Immature natural killer cell (primary cell): ENCODE measurements at places on chromosomes 2 and 18. TPM values are rescaled to one million over a fixed set of nuclear protein-coding genes. Genes with fewer than 3 reads are reported as not detected.

DNA sequence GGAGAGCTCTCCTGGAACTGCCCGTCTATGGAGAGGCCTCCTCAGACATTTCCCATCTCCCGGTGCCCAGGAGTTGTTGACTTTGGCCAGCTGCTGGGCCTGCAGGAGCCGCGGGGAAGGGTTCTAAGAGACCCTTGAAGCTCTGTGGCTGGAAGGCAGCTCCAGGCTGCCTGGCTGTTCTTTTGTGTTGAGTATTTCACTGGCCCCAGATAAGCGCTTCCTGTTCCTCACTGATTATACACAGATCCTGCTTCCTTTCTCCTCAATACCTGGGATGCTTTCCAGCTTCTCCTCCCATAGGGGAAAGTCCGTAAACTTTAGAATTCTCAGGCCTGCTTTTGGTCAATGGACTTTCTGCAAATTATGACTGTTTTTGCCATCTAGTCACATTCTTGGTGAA lies 57.8 kb downstream of the TGOLN2 start:
- no peaks in the 10 kb centered on the region for H3K36me3 ChIP-seq
- no peak for DNase-seq
- no peaks in the 10 kb centered on the region for H3K4me1 ChIP-seq

DNA sequence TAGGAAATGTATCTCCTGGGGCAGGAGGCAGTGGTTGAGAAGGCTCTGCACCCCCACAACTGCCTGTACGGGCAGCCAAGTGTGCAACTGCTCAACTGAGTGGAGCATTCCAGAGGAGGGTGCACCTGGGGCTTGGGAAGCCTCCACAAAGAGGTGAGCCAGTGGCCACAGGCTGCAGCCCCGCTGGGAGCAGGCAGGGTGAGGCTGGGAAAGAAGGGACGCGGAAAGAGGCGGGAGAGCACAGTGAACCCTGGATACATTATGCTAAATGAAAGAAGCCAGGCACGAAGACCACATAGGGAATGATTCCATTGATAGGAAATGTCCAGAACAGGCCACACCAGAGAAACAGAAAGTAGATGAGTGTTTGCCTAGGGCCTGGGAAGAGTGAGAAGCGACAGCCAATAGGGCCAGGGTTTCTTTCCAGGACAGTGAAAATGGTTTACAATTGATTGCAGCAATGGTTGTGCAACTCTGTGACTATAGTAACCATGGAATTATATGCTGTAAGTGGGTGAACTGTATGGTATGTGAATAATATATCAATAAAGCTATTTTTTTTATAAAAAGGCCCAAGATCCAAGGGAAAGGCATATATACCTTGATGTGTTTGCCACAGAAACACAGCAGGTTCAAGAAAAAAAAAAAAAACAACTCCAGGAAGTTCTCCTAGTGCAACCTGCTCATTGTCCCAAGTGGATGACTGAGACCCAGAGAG lies 82.4 kb downstream of the DDX1 start:
- H3K4me1 ChIP-seq = no peaks in the 10 kb centered on the region
- H3K4me3 ChIP-seq = no peak overlapping the region
- peaks cover 2% of the 10 kb centered on the region for H3K27me3 ChIP-seq
- no peak for DNase-seq
- no peaks in the 10 kb centered on the region for H3K36me3 ChIP-seq

Gene CDH19
- not detected for polyA plus RNA-seq

GRCh38 chr2:39515273-39515896 lies 78.3 kb upstream of the MAP4K3 start:
- H3K27ac ChIP-seq = no peak overlapping the region
- no peaks in the 10 kb centered on the region for H3K27me3 ChIP-seq
- no peaks in the 10 kb centered on the region for H3K36me3 ChIP-seq
- peaks cover 12% of the 10 kb centered on the region for H3K4me1 ChIP-seq

DNA sequence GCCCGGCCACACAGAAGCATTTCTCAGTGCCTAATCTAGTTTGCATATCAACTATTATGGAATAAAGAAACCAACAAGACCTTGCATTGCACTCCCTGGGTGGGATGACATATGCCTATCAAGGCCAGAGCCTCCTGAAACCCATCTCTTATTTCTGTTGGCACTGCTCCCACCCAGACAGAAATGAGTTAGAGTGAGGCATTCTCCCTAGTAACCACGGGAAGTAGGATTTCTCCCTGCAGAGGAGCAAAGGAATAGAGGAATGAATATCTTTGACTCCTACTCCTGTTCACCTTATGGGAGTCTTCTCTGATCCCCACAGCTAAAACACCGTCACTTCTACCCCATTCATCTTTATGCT lies 24.2 kb upstream of the SCYGR1 start:
- peaks cover 3% of the 10 kb centered on the region for H3K27me3 ChIP-seq
- no peaks in the 10 kb centered on the region for H3K36me3 ChIP-seq

Gene RGPD4
- not detected for polyA plus RNA-seq

Gene FEV
- polyA plus RNA-seq = not detected

Gene SYT4
- polyA plus RNA-seq = not detected

Gene BCL2
- polyA plus RNA-seq = 5.1 TPM

DNA sequence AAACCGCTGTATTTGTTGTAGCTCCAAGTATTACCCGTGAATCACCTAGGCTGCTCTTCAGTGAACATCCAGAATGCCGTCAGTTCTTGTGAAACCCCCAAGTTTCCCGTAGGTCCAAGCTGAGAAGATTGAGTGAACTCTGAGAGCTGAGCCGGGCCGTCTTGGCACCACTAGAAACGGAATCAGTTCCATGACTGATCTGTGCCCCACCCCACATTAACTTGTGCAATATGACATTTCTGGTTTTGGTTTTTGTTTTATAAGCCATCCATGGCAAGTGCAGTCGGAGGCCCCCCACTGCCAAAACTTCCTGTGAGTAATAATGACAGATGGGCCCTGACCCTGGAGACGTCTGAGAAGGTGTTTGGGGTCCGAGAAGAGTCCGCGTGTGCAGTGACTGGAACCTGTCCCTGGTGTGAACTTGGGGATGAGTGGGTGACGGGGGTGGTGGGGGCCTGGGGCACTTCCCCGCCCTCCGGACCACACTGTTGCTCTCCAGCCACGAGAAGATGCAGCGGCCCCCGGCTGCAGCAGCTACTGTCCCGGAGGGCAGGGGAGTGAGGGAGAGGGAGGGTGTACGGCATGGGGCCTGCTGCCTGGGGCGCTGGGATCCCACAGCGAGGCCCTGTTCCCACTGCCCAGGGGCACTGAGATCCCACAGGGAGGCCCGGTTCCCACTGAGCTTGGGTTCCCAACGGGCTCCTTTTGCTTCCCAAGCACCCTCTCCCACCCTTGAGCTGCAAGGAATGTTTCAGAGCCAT lies 26.5 kb downstream of the NFATC1 start:
- no peaks in the 10 kb centered on the region for H3K27me3 ChIP-seq
- DNase-seq = no peak
- no peak overlapping the region for H3K4me3 ChIP-seq
- H3K4me1 ChIP-seq = peaks cover 20% of the 10 kb centered on the region

DNA sequence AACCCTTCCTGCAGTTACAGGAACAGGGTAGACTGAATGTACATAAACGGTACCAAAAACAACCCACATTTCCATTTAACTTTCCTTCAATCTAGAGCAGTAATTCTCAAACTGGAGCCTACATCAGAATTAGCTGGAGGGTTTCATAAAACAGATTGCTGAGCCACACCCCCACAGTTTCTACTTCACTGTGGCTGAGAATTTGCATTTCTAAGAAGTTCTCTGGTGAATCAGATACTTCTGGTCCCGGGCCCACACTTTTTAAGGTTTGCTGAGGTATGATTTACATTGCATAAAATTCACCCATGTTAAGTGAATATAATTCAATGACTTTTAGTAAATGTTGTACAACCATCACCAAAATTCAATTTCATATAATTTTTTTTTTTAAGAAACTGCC lies 113.7 kb downstream of the SRBD1 start:
- peaks cover 3% of the 10 kb centered on the region for H3K27me3 ChIP-seq
- H3K4me3 ChIP-seq = no peak overlapping the region
- H3K36me3 ChIP-seq = peaks cover 8% of the 10 kb centered on the region
- peaks cover 8% of the 10 kb centered on the region for H3K4me1 ChIP-seq
- no peak overlapping the region for H3K27ac ChIP-seq
